ENCODE measurements at places on chromosomes 3 and 15.

- no peak for DNase-seq
Measured at GRCh38 chr3:60215946-60216345, 1035.3 kb downstream of the FHIT start.

DNA sequence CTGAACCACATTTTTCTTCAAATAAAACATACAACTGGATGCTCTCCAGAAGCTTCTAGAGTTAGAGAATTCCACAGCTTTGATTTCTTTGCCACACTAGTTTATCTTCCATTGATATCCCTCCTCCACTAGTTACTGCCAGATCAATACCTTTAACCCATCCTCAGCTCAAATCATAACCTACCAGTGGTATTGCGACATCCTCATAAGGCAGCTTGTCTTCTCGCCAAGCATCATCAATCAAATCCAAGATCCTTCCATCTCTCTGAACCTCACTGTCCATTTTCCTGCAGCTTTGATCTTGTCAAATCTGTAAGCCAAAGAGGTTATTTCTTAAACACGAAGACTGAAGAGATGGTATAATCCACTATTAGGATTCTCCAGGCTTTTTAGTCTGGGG lies 3.2 kb downstream of the ANAPC13 start:
- no peak for DNase-seq

DNA sequence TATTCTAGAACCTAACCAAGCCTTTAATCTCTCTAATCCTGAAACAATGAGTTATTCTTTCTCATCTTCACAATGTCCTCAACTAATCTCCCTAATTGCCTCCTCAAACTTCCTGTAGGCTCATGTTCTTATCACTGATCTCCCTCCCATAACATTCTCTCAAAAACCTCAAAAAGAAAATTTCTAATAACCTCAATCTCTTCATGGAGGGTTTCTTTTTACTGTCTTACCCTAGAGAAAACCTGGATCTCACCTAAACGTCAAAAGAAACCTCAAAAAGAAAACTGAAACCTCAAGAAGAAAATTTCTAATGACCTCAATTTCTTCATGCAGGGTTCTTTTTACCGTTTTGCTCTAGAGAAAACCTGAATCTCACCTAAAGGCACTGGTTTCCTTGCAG lies 150.2 kb downstream of the GSK3B start:
- no peak for DNase-seq

GRCh38 chr3:43296565-43296964 lies 10.2 kb downstream of the SNRK start:
- DNase-seq, result peak; percentile 36

GRCh38 chr3:186682812-186683211 lies 17.0 kb downstream of the HRG start:
- DNase-seq, result no peak

DNA sequence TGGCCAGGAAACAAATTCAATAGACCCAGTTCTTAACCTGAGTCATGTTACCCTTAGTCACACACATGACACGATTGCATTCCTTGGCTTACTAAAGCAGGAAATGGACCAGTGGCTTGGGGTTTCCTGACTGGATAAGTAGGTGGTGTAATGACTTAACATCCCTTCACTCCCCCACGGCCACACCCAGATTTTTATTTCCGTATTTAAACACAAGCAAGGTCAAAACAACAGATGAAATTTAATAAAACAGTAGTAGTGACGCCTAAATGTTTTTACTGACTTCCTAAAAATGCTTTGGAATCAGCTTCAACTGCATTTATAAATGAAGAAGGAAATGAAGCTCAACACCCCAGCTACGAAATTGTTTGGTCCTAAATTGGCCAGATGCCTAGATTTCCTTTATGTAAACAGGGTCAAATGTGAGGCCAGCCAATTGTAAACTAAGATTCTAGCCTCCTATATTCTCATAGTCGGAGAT lies 324.3 kb downstream of the CHST2 start:
- no peak for DNase-seq

- no peak for DNase-seq
Measured at GRCh38 chr3:8982509-8982908, 19.2 kb upstream of the RAD18 start.

DNA sequence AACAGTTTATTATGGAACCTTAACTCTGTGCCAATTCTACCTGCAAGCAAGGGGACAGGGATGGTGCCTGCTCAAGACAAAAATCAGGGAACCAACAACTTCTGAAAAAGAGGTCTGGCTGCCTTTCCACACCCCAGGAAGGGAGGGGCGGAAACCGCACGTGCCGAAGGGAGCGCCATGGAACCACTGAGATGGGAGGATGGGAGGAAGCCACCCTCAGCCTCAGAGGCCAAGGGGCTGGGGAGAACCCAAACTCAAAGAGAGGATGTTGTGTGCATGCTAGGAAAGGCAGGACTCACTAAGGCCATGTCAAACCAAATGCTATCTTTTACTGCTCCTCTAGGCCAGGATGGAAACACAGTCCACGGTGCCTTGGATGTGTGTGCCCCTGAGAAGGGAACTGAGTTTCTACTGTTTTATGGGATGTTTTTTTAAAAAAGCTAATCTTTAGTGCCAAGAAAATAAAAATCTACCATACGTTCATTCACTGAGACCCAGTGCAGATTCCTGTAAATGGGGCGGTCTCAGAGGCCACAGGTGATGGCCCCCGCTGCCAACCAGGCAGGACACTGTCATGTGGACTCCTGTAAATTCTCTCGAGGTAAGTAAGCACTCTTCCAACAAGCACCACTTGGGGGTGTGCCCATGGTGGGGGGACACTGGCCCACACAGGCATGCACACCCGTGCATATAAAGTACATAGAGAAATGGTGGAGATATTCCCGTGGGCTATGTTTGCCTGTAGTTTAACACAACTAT lies 20.5 kb downstream of the SRPRB start:
- DNase-seq, result no peak

- no peak for DNase-seq
Measured at GRCh38 chr15:73323956-73324355, 44.8 kb downstream of the HCN4 start.

- no peak for DNase-seq
Measured at GRCh38 chr3:81723732-81724313, 37.6 kb downstream of the GBE1 start.
